ENCODE measurements at places on chromosomes 6 and 20.

- no peak for DNase-seq
Measured at GRCh38 chr6:73962884-73963283, 266.9 kb downstream of the CD109 start.

DNA sequence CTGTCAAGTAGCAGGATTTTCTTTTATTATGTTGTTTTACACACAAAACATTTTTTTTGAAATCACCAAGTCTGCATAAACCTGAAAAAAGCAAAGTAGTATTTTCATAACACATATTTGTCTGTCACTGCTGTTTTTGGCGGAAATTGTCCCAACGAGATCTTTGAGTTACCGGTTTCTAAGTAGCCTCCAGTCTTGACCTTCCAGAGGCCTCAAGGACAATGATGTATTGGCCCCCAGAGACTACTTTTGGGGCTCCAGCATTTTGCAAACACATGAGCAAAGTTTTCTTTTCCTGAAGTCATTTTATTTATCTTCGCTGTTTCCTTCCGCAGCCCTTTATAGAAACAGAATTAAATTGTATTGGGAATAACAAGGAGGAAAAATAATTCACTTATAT lies 862.6 kb downstream of the KIF16B start:
- no peak for DNase-seq

GRCh38 chr6:168834801-168835200 lies 393.8 kb downstream of the SMOC2 start:
- no peak for DNase-seq

DNA sequence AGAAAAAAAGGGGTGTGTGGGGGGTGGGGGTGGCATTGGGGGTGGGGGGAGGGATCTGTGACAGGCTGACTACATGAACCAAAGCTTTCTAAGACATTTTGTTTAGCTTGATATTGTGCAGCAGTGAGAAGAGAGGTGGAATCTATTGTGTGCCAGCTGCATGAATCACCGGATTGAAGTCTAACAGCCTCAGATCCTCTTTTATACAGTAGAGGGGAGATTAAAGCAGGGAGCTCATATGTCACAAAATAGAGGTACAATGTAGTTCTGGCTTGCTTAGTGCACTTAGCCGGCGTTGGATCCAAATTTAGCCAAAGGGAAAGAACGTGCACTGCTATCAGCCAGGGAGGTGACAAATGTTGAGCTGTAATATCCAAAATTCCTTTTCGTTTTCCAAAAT lies 404.2 kb upstream of the CITED2 start:
- no peak for DNase-seq

DNA sequence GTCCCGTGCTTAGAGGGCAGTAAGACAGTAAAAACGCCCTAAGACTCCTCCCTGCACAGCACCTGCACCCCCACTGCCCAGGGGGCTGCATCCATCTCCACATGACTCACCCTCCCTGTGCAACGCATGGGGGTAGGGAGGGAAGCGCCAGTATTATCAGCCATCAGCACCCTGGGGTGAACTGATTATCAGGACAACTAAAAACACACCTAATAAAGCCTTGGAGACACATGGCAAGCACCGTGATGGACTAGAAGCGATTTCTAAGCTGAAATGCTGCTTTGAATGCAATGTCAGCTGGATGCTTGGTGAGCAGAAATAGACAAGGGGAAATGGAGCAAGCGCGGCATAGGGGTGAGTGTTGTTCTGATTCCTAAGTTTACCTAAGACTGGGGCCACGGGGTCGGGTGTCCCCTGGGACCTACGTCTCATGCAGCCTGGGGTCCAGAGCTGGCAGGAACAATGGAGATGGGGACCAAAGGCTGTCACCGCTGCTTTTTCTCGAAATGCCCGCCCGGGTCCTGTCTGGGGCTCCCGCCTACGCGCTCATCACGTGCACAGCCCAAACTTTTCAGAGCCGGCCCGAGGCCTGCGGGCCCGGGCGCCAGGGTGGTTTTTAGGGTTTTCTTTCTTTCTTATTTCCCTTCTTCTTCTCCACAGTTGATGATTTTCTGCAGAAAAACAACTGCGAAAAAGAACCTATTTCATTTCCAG lies 702 bp upstream of the TNFAIP3 start:
- DNase-seq, result no peak

GRCh38 chr20:4802023-4802422 lies 80.3 kb downstream of the PRND start:
- no peak for DNase-seq

DNA sequence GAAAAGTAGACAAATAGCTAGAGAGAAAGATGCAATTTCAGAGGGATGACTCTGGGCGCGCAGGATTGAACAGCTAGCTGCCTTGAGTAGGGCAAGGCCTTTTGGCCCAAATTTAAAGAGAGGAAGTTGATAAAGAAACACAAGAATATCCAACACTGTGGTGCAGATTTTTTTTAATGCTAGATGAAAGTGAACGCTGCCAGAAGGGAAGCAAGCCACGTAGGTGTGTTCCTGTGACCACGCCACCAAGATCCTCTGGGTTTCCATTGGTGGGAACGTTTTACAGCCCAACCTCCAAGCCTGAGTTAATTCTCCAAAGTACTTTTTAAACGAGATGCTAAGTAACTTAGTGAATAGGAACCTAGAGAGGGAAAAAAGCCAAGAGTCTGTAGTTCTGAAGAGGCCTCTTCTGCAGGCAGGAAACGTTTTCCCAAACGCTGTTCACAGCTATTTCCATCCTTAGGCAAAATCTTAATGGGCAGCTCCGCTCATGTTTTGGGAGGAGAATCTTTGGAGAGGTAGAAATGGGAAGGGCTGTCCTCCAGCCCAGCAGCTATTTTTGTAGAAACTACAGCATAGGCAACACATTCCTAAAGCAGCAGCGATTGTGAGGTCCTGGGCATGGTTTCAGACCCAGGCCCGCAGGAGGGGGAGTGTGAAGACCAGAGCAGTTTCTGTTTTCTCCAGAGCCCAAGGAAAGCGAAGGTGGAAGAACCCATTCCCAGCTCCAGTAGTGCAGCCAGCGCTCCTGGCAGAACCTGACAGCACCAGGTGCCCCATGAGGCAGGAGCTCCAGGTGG lies 8.2 kb downstream of the LY86 start:
- DNase-seq, result no peak

- no peak for DNase-seq
Measured at GRCh38 chr6:130879826-130880225, 52.6 kb downstream of the SMLR1 start.

DNA sequence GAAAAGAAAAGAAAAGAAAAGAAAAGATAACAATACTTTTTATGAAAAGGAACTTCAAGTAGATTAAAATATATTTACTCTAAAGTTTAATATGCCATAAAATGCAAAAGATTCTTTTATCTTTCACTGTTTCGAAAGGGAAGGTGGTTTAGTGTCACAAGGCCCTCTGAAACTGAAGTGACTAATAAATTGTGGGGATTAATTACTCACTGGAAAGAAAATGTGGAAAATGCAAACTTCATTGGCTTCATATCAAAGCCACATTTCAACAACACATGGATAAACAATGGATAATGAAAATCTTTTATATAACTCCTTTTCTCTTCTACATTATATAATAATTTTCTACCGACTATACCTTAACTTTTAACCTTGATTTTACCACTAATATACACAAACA lies 320.5 kb upstream of the RSPO3 start:
- no peak for DNase-seq

DNA sequence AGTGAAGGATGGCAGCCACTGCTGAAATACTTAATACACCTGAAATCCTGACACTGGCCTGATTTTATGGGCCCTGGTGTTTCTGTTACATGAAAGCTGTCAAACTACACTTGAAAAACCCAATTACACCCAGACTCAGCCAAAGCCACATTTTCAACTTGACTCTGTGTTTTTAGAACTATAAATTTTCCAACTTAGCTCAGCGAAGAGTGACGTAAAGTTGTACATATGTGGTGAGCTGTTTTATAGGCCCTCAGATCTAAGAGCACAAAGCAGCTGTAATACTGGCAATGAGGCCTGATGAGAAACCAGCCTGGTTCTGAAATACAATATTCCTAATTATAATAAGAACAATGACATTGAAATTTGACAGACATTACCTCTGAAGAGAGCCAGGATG lies 18.6 kb downstream of the SCML4 start:
- no peak for DNase-seq

GRCh38 chr20:32628960-32629530 lies 43.9 kb upstream of the NOL4L start:
- no peak for DNase-seq

DNA sequence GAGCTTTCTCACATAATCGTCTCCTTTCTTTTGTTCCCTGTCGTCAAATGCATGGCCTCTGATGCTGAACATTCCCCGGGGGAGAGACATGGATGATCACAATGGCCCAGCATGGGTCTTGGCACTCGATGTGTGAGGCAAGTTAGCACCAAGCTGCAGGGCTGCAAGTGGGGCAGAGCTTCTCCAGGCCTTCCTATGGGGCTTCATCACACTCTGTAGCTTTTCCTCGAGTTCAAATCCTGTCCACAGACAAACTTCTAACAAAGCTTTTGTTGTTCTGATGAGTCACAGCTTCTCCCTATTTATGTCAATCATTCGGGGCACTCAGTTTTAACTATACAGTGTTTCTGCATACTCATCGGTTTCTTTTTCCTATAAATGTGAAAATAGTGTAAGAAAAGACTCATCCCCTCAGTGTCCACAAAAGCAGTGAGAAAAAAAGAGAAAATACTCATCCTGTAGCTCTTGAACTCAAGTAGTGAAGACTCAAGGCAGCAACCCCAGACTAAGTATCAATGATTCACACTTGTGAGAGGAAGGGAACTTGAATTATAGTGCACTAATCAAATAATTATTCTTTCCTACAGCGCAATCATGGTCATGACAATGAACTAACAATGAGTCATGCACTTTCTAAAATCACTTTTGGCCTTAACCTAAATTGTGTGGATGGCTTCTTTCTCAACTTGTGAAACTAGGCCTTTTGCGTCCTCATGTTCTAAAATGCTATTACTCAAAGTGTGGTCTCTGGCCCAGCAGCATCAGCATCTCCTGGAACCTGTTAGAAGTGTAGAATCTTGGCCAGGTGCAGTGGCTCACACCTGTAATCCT lies 68.4 kb upstream of the NOX3 start:
- DNase-seq, result no peak

- DNase-seq, result peak; percentile 46
Measured at GRCh38 chr20:12847872-12848271, 160.9 kb upstream of the SPTLC3 start.

GRCh38 chr20:36115925-36116324 lies 38.6 kb upstream of the EPB41L1 start:
- no peak for DNase-seq

DNA sequence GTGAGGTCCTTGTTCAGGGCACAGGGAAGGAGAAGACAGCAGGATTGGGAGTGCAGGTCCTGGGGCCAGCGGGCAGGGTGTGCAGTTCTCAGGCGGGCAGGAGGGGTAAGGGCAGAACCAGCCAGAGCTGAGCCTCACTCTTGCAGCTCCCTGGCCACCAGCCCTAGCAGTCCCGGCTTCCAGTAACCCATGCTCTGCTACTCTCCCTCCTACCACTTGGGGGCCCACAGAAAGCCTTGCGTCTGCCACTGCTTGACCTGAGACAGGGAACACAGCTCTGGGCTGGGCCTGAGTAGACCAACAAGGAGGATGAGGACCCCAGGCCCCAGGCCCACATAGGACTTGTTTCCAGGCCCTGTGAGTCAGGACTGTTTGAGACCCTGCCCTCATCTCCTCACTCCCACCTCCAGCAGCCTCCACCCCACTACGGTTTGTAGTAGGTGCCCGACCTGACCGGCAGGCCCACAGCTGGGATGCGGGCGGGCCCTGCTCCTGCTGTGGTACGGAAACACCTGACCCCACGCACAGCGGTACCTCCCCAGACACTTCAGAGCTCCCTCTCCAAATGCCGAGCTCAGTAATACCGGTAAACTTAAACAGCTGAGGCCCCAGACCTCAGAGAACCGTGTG lies 39.2 kb downstream of the KCNK5 start:
- peak; percentile 54 for DNase-seq

DNA sequence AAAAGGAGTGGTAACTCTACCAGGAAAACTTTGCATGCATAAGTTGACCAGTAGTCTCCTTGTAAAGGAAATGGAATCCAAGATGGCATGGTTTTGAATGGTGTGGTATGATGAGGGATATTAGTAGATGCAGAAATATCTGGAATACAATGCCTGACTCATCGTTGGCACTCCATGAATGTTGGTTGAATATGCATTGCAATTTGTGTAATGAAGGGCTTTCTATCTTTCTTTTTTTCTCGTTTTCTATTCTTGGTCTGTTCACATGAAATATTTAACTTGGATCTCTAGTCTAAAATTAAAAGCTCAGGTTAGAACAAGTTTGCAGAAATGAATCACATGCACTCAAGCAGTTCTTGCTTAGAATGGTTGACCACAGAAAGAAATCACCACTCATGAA lies 277.3 kb upstream of the PRND start:
- no peak for DNase-seq

DNA sequence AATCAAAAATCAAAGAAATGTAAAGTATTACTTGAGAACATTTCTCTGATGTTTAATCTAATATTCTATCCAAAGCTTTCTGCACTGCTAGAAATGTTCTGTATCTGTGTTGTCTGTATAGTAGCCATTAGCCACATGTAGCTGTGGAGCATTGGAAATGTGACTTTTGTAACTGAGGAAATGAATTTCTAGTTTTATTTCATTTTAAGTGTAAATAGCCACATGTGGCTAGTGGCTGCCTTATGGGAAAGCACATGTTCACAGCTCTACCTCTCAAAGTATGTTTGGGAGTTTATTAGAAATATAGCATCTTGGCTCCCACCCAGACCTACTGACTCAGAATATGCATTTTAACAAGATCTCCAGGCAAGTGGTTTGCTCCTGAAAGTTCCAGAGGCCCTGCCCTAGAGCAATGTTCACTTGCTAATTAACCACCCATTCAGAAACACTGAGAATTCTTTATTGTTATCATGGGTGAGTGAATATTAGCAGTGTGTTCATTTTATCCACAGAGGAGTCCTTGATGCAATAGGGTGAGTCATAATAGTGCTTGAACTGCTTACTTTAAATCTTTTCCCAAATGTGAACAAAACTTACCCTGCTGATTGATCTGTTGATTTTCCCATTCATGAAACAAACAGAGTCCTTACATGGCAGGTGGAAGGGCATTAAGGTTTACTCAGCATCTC lies 282.7 kb downstream of the PLCB1 start:
- no peak for DNase-seq

GRCh38 chr20:44576297-44576696 lies 6.1 kb upstream of the PKIG start:
- DNase-seq, result peak; percentile 93

GRCh38 chr20:40966103-40966502 lies 62.5 kb upstream of the TOP1 start:
- DNase-seq, result peak; percentile 11

- no peak for DNase-seq
Measured at GRCh38 chr20:7841971-7842310, 98.3 kb downstream of the HAO1 start.

GRCh38 chr20:16317445-16318362 lies 255.5 kb downstream of the KIF16B start:
- DNase-seq, result no peak

- no peak for DNase-seq
Measured at GRCh38 chr6:54716877-54717276, 129.7 kb upstream of the FAM83B start.

DNA sequence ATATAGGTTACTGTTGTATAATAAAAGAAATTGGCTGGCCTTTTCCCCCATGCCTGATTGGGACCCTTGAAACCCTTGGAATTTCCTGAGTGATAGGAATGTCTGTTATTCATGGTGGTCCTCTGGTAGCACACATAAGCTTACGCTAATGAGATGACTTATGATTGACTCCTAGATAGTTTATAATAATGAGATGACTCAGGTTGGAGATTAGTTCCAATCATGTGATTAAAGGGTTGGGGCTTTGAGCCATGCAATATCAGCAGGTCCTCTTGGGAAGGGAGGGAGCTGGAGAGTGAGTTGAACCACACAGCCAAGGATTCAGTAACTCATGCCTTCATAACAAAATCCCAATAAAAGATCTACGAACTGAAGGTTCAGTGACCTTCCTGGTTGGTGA lies 407.6 kb upstream of the MANEA start:
- DNase-seq, result no peak
